HFFc6 (cell line): ENCODE measurements at places on chromosomes 5 and 9. TPM values are rescaled to one million over a fixed set of nuclear protein-coding genes. Genes with fewer than 3 reads are reported as not detected.

C5orf47 gene
- not detected in 3 replicates for total RNA-seq

MAMDC2 gene
- total RNA-seq: 8.0 and 12.7 TPM in 2 replicates

PCDHGA8 gene
- total RNA-seq: 0.39 to 0.91 TPM (median 0.74 TPM) in 3 replicates

NUTM2G gene
- not detected in 3 replicates for total RNA-seq

PFN3 gene
- total RNA-seq: not detected in 2 replicates

OR1J2 gene
- total RNA-seq: not detected in 2 replicates

DNA sequence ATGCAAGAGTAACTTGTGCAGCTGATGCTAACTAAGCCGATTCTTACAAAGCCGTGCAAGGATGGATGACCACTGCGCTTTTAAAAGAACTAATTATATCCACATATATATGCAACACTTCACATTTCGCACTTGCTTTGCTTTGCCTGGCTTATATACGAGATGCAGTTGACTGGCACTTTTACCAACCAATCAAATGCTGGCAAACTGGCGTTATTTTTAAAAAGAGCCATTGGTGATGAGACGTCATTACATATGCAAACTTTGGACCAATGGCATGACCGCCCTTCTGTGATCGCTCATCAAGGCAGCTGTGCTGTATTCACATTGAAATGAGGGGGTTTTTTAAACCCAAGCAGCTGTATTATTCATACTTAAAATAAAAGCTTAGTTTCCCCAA, 1147.7 kb upstream of the WWC1 start:
- DNase-seq: no peak

DNA sequence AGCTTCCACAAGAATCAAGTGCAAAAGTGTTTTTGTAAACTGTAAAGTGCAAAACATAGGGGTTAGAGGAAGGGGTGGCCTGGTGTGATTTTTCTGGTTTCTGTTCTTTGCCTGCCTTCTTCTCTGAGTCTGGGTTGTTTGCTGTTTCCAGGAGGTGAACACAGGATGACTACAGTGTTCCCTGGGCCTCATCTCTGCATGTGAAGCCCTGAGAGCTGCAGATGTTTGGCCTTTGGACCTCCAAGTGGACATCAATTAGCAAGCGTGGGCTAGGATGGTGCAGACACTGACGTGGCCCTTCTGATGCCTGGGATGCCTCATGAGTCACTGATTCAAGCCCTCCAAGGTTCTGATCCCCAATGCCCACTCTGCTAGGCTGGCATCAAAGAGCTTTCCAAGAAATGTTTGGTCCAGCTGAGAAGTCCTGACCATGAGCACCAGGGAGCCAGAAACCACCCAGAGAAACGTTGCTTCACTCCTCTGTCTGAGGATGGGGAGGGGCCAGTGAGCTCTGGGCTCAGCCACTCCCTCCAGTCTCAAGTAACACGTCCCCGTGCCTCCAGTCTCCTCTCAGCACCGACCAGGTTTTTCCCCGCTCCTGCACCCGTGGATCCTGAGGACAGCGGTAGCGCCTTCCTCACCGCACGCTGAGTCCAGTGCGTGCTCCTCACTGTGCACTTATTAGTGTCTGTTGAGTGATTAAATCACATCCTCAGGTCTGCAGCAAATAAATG, 7.6 kb downstream of the IL9 start:
- DNase-seq: peak; percentile 29

- no peak for DNase-seq
Observed at GRCh38 chr9:3804103-3804502, 278.3 kb upstream of the RFX3 start.

- peak; percentile 35 for DNase-seq
Observed at GRCh38 chr5:125198270-125198974, 452.0 kb upstream of the ZNF608 start.

DNA sequence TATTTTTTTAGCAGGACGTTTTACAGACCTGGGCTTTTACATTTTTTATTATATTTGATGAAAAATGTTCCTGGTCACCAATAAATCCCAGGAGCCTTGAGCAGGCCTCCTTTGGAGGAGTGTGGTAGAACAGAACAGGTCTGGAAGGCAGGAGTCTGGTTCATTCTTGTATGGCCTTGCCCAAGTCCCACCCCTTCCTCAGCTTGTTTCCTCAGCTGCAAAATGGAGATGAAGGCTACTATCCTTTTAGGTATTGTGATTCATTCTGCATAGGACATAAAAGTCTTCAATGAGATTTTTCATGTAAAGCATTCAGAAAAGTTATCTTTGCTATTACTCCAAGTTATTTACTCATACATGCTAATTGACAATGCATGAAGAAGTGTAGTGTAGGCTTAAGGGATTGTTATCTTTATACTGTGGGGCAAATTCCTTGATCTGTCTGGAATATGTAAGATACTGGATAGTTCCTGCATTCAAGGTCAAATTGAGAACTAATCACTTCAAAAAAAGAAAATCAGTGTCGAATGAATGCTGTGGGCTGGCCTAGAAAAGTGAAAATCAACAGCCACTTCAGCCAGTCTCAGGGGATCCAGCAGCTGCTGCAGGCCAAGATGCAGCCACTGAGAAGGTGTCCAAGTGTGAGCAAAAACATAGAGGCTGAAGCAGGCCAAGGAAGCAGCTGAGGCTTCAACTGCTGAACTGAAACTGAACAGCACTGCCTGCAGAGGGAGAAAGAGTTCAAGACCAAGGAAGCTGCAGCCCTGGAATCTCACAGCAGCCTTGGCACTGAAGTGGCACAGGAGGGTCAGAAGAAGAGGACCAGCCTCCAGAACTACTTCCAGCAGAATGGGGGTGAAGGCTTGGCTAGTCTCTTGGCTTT, 15.5 kb upstream of the SLC36A3 start:
- peak; percentile 19 for DNase-seq

GRCh38 chr5:135433681-135434426, 13.3 kb downstream of the DCANP1 start:
- DNase-seq: peak; percentile 47

DNA sequence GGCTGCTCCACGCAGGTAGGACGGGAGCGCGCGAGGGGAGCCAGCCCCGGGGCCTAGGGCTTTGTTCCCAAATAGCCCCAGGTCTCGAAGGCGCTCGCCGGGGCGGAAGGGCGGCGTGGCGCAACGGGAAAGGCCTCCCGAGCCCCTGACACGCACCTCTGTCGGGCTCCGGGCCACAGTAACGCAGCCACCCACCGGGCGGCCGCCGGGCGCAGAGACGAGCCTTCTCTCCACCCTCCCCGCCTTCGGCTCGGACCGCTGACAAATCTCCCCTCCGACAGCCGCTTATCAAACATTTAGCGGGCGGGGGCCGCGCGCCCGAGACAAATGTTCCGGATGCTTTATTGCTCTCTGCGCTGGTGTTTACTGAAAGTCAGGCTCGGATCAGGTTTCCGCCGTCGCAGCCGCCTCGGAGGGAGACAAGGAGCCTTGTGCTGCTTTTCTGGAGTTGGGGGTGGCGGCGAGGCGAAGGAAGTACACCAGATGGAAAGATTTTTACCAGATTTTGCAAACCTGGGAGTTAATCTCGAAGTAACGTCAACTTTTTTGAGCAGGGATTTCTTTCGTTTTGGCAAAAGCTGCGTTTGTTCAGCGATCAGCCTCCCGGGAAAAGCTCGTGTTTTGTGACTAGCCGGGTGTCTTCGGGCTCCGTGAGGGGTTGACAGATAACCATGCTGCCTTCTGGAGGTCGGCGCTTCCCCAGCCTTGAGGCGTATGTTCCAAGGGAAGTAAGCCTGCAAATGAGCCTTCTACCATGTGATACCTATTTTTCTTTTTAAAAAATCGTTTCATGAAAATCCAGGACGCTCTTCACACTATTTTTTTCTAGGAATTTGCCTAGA, 950 bp downstream of the RGMB start:
- DNase-seq: no peak

GRCh38 chr5:137708796-137709559, 26.9 kb downstream of the KLHL3 start:
- DNase-seq: no peak

- DNase-seq: no peak
Observed at GRCh38 chr9:124098141-124098905, 86.8 kb downstream of the LHX2 start.

- no peak for DNase-seq
Observed at GRCh38 chr9:114023961-114024360, 54.1 kb downstream of the AMBP start.

GRCh38 chr9:107243742-107244141, 39.3 kb upstream of the RAD23B start:
- peak; percentile 31 for DNase-seq

GRCh38 chr9:114012126-114012525, 66.0 kb downstream of the AMBP start:
- DNase-seq: no peak

- DNase-seq: no peak
Observed at GRCh38 chr5:8436924-8437323, 568.0 kb downstream of the MTRR start.
